Erythroblast (primary cell): ENCODE measurements at places on chromosomes 5 and 9.

DNA sequence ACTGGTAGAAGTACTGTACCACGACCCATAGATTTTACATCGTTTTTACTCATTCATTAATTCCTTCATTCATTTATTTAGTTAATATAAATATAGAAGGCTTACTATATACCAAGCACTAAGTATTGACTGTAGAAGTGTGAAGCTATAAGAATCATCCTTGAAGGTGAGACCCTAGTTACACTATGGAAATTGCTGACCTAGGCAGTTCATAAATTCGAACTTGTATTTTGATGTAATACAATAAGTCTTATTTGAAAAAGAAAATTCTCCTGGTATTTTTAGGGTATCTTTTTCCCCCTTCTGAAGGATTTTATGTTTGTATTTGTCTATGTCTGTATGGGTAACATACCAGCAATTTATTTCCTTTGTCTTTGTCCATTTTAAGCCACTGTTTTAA lies 220.1 kb upstream of the DMAC1 start:
- no peak for DNase-seq

DNA sequence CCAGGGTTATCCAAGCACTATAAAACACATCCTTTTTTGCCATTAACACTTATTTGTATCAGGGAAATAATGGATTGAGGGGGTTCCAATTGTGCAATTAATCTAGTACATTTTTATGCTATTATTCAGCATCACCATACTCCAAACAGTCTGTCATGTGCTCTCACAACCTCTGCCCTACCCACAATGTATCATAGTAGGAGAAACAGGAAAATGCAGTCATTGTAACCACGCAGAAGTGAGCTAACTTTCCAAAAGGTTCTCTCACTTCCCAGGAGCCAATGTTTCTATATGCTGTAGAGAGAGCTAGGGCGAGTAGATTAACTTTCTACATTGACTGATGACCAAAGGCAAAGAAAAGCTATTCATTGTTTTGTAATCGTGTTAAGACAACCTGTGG lies 29.8 kb downstream of the DAB2 start:
- no peak for DNase-seq

DNA sequence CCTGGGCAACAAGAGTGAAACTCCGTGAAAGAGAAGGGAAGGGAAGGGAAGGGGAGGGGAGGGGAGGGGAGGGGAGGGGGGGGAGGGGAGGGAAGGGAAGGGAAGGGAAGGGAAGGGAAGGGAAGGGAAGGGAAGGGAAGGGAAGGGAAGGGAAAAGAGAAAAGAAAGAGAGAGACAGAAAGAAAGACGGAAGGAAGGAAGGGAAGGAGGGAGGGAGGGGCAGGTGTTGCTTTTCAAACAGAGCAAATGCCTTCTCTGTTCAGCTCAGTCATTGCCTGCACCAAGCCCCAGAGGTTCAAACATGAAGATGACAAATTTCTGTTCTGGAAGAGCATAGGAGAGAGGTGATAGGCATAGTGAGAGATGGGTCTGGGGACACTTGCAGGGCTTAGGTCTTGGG lies 330.0 kb downstream of the DRD1 start:
- no peak for DNase-seq

DNA sequence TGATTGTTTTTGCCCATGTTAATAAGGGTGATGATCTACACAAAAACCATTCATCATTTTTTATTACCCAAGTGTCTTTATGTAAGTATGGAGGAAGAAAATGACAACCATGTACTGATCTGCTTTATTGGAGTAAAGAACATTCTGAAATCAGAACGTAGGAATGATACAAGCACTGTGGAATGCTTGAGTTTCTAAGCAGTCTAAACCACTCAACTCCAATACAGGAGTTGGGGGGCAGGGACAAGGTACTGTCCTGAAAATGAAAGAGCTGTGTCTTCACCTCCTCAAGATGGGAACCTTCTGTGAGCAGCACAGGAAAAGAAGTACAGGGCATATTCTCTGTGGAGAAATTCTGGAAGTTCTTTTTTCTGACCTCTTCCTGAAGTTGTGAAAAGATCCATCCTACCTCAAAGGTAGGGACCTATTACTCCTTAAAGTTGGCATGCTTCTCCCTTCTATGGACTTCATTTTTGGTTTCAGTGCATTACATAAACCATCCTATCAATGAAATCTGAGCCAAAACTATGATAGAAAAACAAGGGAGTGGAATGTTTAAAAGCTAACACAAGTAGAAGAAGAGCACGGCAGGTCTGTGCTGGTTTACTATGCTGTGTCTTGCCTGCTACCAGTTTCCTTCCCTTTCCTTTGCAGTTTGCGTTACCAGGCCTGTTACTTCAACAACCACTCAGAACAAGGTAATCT lies 202.6 kb downstream of the SEMA5A start:
- DNase-seq: no peak

DNA sequence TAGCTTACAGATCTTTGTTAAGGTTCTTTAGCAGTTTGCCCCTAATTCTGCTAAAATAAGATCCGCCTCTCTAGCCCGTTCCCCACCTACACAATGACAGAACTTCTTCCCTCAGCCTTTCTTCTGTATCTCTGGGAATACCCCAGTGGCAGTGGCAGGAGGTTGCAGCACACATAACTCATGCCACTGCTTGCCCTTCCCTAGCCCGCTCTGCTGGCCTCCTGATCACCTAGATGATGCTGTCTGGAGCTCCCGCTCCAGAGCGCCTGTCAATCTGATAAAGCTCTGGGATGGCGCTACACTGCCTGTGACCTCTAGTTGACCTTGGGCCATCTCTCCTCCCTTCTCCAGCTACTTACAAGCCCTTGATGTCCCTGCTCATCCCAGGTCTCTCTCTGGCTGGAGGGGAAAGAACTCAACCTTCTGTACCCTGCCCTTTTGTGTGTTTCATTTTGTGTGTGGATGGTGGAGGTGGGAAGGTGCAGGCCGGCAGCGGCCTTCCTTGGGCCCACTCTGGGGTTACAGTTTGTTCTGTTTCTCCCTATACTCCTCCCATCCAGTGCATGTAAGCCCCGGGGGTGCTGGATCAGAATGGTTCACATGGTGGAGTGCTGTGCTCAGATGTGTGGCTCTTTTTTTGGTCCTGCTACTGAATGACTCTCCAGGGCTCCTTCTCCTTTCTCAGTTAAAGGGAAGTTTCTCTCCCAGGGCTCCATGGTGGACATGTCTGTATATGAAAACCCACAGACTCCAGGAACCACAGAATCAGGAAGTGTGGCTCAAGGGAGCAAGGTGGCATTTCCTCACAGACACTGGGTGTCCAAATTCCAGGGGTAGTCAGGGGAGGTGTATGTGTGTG lies 29.1 kb downstream of the MTX3 start:
- DNase-seq: no peak

- no peak for DNase-seq
Observed at GRCh38 chr5:163915481-163915961, 410.1 kb downstream of the MAT2B start.

GRCh38 chr5:144864118-144864517 lies 693.4 kb downstream of the KCTD16 start:
- DNase-seq: no peak
